Esophagus muscularis mucosa (tissue), 4 donors: ENCODE measurements at places on chromosomes 16 and 17. TPM values are rescaled to one million over a fixed set of nuclear protein-coding genes. Genes with fewer than 3 reads are reported as not detected.
A peak's percentile ranks its signal among the peaks of the same experiment; 100 is the strongest.

Gene SLC25A19
- 9.6 TPM for total RNA-seq

Gene KLHL10
- total RNA-seq, result 2.8 TPM

DNA sequence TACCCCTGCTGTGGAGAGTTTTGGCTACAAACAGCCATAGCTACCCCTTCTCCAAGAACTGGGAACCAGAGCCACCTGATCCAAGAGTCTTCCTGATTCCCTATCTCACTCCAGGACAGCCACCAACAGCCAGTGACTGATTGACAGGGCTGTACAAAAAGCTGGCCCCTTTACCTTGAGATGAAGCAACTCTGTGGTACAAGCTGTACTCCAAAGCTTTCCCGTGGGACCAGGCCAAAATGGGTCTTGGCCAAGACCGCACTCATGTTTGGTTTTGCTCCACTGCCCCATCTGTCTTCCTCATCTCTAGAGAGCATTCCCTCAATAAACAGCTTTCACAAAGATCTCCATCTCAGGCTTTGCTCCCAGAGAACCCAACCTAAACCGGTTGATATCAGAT lies 43.6 kb downstream of the RNF157 start:
- no peaks in the 10 kb centered on the region for H3K27me3 ChIP-seq
- peak overlapping the region; percentile 58 for H3K27ac ChIP-seq
- peaks cover 19% of the 10 kb centered on the region for H3K4me1 ChIP-seq
- peak; percentile 94 for DNase-seq
- no peak overlapping the region for H3K4me3 ChIP-seq
- no peaks in the 10 kb centered on the region for H3K36me3 ChIP-seq

Gene RHBDL3
- total RNA-seq, result 0.83 TPM

- H3K36me3 ChIP-seq, result no peaks in the 10 kb centered on the region
- no peaks in the 10 kb centered on the region for H3K4me1 ChIP-seq
- no peaks in the 10 kb centered on the region for H3K27me3 ChIP-seq
- no peak for DNase-seq
- no peak overlapping the region for H3K27ac ChIP-seq
- no peak overlapping the region for H3K4me3 ChIP-seq
These were observed 88.9 kb downstream of the SDK2 start for GRCh38 chr17:73555199-73555960.

DNA sequence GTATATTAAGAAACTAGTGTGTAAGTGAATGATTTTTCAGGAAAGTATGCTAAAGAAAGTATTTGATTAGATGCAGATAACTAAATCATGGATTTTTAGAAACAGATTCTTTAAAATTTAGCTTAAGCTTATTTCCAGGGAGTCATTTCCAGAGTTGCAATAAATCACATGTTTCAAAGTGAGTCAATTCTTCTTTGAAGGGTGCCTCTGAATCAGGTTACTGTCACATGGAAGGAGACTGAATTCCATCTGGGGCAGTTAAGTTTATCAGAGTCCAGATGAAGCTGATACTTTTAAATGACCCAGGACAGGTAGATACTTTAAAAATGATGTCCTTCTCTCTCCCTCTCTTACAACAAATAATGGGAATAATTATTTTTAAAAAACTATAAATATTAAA lies 5.0 kb downstream of the MFSD11 start:
- no peaks in the 10 kb centered on the region for H3K27me3 ChIP-seq
- no peak overlapping the region for H3K4me3 ChIP-seq
- H3K27ac ChIP-seq, result no peak overlapping the region

Gene PIMREG
- total RNA-seq, result not detected

DNA sequence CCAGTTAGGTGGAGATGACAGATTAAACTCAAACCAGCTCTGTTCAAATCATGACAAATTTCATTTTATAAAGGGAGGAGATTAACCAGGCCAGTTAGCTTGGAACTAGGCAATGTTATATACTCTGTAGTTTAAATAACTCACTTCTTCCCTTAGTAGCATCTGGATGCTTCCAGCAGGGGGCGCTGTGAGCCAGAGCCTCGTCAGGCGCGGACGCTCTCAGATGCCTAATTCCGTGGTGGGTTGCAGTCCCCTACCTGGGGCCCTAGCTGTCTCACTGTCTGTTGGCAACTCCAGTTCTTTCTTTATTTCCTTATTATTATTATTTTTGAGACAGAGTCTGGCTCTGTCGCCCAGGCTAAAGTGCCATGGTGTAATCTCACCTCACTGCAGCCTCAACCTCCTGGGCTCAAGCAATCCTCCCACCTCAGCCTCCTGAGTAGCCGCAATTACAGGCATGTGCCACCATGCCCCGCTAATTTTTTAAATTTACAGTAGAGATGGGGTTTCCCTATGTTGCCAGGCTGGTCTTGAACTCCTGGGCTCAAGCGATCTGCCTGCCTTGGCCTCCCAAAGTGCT lies 17.3 kb upstream of the WFDC1 start:
- H3K36me3 ChIP-seq, result no peaks in the 10 kb centered on the region
- DNase-seq, result no peak
- no peaks in the 10 kb centered on the region for H3K4me1 ChIP-seq
- H3K27ac ChIP-seq, result no peak overlapping the region
- no peaks in the 10 kb centered on the region for H3K27me3 ChIP-seq
- no peak overlapping the region for H3K4me3 ChIP-seq

Gene TAOK2
- 63.6 TPM for total RNA-seq

- H3K27me3 ChIP-seq, result no peaks in the 10 kb centered on the region
- peaks cover 8% of the 10 kb centered on the region for H3K4me1 ChIP-seq
- no peaks in the 10 kb centered on the region for H3K36me3 ChIP-seq
- H3K4me3 ChIP-seq, result no peak overlapping the region
These were observed 562.8 kb downstream of the MAF start for GRCh38 chr16:79037521-79038373.

Gene TVP23A
- total RNA-seq, result not detected

Gene MMP28
- total RNA-seq, result 83.9 TPM

Gene STAT5A
- 42.4 TPM for total RNA-seq

DNA sequence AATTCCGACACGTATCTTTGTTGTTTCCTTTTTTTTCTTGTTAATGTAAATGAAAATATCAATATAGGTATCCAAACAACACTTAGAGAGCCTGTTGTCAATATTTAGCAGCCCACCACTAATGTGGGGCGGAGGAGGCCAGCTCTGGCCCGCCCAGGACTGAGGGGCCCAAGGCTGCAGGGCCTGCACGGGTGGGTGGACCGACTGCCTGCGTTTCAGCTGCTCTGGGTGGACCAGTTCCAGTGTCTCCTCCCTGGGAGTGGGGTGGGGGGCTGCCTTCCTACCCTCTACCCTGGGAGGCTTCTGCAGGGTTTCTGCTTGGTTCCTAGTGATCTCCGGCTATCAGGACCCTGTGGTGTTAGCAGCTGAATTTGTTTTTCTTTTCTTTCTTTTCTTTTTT lies 15.9 kb upstream of the ADGRG1 start:
- no peaks in the 10 kb centered on the region for H3K27me3 ChIP-seq
- H3K36me3 ChIP-seq, result no peaks in the 10 kb centered on the region
- no peaks in the 10 kb centered on the region for H3K4me1 ChIP-seq
- H3K27ac ChIP-seq, result no peak overlapping the region
- DNase-seq, result no peak
- H3K4me3 ChIP-seq, result no peak overlapping the region

Gene HYDIN
- 0.32 TPM for total RNA-seq

GRCh38 chr16:56921571-56921970 lies 10.4 kb upstream of the HERPUD1 start:
- no peaks in the 10 kb centered on the region for H3K36me3 ChIP-seq
- no peak overlapping the region for H3K4me3 ChIP-seq
- no peak for DNase-seq
- peaks cover 4% of the 10 kb centered on the region for H3K4me1 ChIP-seq
- peaks cover 3% of the 10 kb centered on the region for H3K27me3 ChIP-seq

GRCh38 chr17:39166437-39167335 lies 725 bp upstream of the ARL5C start:
- H3K36me3 ChIP-seq, result no peaks in the 10 kb centered on the region
- no peak overlapping the region for H3K27ac ChIP-seq
- H3K4me1 ChIP-seq, result peaks cover 29% of the 10 kb centered on the region

Gene TMEM235
- not detected for total RNA-seq

GRCh38 chr17:20073055-20073979 lies 64.2 kb downstream of the SPECC1 start:
- DNase-seq, result no peak
- H3K36me3 ChIP-seq, result no peaks in the 10 kb centered on the region
- H3K4me1 ChIP-seq, result peaks cover 4% of the 10 kb centered on the region
- H3K27me3 ChIP-seq, result no peaks in the 10 kb centered on the region

DNA sequence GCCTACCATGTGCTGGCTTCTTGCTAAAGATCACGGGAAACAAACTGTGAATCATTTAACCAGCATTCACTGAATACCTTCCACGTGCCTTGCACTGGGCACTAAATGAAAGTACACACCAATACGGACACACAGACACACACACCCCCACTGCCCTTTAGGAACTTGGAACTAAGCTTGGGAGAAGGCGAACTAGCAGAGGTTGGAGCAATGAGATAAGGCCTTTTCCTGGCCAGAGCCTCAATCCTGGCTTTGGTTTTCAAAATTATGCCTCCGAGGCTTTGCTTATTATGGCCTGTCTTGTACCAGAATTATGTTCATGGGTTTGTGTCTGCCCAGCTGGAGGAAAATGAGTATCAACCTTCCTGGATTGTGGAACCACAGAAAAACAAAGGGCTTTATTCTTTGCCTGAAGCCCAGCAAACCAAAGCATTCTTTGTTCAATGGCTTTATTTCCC lies 32.3 kb downstream of the CPPED1 start:
- H3K4me1 ChIP-seq, result no peaks in the 10 kb centered on the region
- H3K27me3 ChIP-seq, result no peaks in the 10 kb centered on the region
- H3K36me3 ChIP-seq, result peaks cover 17% of the 10 kb centered on the region
- no peak for DNase-seq
- no peak overlapping the region for H3K27ac ChIP-seq
- no peak overlapping the region for H3K4me3 ChIP-seq

GRCh38 chr17:76682296-76682695 lies 28.5 kb downstream of the MXRA7 start:
- H3K4me1 ChIP-seq, result peaks cover 66% of the 10 kb centered on the region
- H3K27me3 ChIP-seq, result no peaks in the 10 kb centered on the region
- peak overlapping the region; percentile 92 for H3K27ac ChIP-seq
- no peak for DNase-seq

GRCh38 chr16:53947642-53948041 lies 243.7 kb downstream of the FTO start:
- no peak overlapping the region for H3K27ac ChIP-seq
- H3K4me3 ChIP-seq, result no peak overlapping the region
- H3K36me3 ChIP-seq, result no peaks in the 10 kb centered on the region

GRCh38 chr17:81242421-81243332 lies 3.6 kb downstream of the NDUFAF8 start:
- H3K27ac ChIP-seq, result no peak overlapping the region
- peaks cover 36% of the 10 kb centered on the region for H3K4me1 ChIP-seq
- no peak for DNase-seq
- H3K4me3 ChIP-seq, result no peak overlapping the region
- no peaks in the 10 kb centered on the region for H3K27me3 ChIP-seq
- peaks cover 28% of the 10 kb centered on the region for H3K36me3 ChIP-seq

Gene ZNF750
- total RNA-seq, result not detected

Gene RMI2
- total RNA-seq, result 0.29 TPM

- no peaks in the 10 kb centered on the region for H3K27me3 ChIP-seq
- peaks cover 21% of the 10 kb centered on the region for H3K36me3 ChIP-seq
- DNase-seq, result no peak
- peaks cover 38% of the 10 kb centered on the region for H3K4me1 ChIP-seq
- H3K27ac ChIP-seq, result no peak overlapping the region
These were observed 31.4 kb downstream of the SMG6 start for GRCh38 chr17:2271985-2272702.

Gene PRSS22
- not detected for total RNA-seq

DNA sequence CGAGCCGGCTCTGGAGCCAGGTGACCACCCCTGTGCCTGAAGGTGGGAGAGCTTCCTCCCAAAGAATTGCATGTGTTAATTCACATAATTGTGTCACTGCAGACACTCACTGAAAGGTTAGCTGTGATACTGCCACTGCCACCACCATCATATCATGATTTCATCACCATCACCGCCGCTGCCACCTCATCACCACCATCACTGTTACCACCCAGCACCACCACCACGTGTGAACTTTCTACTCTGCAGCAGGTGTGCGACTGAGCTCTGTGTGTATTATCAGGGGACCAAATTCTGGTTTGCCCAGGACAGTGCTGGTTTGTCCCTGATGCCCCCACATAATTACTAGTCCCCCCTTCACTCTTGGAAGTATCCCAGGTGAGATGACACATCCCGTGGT lies 15.2 kb downstream of the BCAR1 start:
- H3K4me3 ChIP-seq, result no peak overlapping the region
- DNase-seq, result no peak
- no peak overlapping the region for H3K27ac ChIP-seq
- H3K36me3 ChIP-seq, result peaks cover 74% of the 10 kb centered on the region

DNA sequence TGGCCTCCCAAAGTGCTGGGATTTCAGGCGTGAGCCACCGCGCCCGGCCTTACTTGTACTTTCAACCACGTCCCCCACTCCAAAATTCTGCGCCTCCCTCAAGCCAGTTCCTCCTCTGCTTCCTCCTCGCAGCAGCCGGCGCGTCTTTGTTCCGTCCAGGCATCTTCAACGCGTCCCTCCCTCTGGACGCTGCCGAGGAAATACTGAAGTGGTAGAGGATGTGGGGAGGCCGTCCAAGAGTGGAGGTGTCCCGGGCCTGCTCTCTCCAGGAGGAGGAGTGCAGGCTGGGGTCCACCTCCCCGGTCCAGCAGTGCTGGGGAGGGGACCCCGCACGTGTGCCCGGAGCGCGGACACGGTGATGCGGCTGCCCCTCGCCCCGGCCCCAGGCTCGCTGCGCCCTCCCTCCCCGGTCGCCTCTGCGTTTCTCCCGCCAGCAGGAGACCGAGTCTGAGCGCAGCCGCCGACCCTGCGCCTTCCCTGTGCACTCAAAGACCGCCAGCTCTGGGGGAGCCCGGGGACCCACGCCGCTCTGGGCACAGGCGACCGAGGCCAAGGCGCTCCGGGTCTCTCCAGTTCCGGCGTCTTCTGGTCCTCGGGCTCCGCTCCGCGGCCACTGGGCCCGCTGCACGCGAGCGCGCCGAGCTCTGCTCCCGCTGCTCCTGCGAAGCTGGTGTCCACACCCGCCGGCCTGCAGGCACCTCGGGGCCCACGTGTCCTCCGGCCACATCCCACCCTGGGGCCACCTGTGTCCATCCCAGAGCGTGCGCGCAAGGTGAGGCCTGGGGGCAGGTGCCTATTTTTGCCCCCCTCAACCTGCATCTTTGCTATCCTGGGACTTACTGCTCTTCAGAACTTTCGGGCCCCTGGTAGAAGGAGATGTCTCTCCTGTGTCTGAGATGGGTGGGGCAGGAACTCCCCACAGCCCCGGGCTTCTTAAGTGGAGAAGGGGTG lies 31.7 kb downstream of the OSBPL7 start:
- H3K4me3 ChIP-seq, result peak overlapping the region; percentile 53
- H3K27ac ChIP-seq, result no peak overlapping the region
- no peaks in the 10 kb centered on the region for H3K36me3 ChIP-seq

DNA sequence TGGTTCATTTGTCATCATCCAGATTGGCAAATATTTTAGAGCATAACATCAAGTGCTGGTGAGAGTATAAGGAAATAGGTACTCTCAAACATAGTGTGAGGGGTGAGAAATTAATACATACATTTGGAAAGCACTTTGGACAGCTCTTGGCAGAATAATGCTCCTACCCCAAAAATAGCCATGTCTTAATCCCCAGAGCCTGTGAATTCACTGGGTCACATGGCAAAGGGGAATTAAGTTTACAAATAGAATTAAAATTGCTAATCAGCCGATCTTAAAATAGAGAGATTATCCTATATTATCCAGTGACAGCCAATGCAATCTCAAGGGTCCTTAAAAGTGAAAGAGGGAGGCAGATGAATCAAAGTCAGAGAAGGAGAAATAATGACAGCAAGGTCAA lies 38.8 kb upstream of the ANKFN1 start:
- no peak overlapping the region for H3K27ac ChIP-seq
- H3K4me1 ChIP-seq, result no peaks in the 10 kb centered on the region
- H3K36me3 ChIP-seq, result no peaks in the 10 kb centered on the region
- DNase-seq, result no peak

Gene TLK2
- 37.1 TPM for total RNA-seq

Gene SNX20
- total RNA-seq, result 0.39 TPM
